C1 segment of cervical spinal cord (tissue), 14 donors: ENCODE measurements at places on chromosomes 3 and 15.

DNA sequence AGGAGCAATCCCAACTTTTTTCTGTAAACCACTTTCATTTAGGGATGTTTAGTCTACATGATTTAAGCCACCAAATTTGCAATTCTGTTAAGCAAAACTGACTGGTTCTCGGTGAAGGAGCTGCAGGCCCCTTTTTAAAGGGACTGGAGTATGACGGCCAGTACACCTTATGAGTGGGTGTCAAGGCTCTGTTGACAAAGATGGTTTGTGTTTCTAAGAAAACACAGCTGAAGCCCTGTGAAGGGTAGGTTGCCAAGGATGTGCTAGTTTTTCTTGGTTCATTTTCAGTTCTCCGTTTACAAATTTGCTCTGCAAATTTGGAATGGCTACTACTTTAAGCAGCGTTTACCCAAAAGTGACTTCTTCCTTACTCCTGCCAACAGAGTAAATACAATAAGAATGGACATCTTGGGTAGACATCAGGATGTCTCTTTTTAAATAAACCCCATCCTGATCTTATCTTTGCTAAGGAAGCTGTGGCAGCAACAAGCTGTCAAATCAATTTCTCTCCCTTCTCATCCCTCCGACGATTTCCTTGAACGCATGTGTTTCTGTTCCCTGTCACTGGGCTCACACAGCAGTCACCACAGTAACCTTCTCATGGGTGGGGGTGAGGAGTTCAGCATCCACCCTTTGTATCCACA is 58.2 kb upstream of the CMTM8 start:
- no peak for DNase-seq

GRCh38 chr3:149839896-149840295 is 26.9 kb downstream of the RNF13 start:
- DNase-seq: no peak

DNA sequence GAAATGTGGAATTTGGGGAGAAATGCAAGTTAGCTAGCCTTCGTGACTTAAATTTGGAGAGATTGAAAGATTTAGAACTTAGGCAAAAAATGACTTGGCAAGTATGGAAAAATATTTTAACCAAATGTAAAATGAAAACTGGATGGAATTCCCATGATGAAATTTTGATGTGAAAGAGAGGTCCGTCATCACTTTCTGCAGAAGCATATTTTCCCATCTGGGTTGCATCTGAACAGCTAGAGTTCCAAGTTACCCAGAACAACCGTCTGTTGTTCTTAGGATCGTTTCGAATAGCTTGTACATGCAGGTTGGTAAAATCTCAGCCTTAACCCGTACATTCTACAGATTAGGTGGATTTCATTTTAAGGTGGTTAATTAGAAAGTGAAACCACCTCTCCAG is 136.3 kb downstream of the GHSR start:
- no peak for DNase-seq

DNA sequence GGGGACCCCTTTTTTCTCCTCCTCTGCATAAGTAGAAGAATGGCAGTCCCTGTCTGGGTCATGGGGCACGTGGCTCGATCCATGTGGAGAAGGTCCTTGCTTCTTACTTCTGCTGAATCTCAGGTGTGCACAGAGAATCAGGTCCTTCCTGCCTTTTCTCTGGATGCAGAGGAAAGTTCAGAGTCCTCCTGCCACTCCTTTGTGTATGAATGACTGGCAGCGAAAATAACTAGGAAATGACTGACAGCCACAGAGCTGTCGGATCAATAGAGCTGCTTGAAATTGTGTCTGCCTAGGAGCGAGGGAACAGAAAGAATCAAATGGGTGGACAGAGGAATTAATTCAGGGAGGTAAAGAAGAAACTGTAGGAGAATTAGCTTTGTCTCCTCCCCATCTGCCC is 49.6 kb upstream of the ROPN1 start:
- no peak for DNase-seq

GRCh38 chr15:43792761-43793476 is 799 bp downstream of the SERF2 start:
- no peak for DNase-seq

GRCh38 chr3:157204431-157204830 is 44.5 kb upstream of the CCNL1 start:
- DNase-seq: no peak

GRCh38 chr3:48086705-48087104 is 70.5 kb upstream of the MAP4 start:
- DNase-seq: no peak

GRCh38 chr3:38479431-38480092 is 16.6 kb upstream of the EXOG start:
- DNase-seq: no peak

DNA sequence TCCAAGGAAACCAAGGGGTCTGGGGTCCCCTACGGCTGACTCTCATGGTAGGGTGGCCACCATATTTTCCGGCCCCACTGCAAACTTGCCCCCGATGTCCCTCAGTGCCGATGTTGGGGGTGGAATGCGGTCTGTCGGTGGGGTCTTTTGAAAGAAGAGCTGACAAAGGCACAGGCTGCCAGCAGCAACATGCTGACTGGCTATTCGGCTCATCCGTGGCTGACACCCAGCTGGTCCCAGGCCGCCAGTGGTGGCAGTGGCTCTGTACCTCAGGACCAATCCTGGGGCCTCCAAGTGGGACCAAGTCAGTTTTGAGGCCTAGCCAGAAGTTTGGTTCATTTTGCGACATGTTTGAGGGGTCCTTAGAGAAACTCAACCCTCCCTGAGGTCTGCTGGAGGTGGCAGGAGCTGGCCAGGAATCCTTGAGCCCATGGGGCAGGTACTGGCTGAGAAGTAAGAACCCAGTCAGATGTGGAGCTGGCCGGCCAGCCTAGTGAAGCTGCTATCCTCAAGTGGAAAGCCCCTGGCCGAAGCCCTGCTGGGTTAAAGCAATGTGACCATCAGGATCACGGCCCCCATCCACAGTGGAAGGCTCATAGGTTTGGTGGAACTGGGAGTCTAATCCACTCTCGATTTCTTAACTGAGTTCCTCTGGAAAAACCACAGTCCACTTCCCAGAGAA is 17.8 kb downstream of the BMF start:
- no peak for DNase-seq
